ENCODE measurements at places on chromosomes 7 and 10. TPM values are rescaled to one million over a fixed set of nuclear protein-coding genes. Genes with fewer than 3 reads are reported as not detected.

SP4 gene
- 19.0 TPM for total RNA-seq

- DNase-seq, result no peak
Observed at GRCh38 chr10:124588736-124589490, 127.3 kb downstream of the LHPP start.

GRCh38 chr7:24883622-24884013 is 96.4 kb downstream of the OSBPL3 start:
- DNase-seq, result no peak

DNA sequence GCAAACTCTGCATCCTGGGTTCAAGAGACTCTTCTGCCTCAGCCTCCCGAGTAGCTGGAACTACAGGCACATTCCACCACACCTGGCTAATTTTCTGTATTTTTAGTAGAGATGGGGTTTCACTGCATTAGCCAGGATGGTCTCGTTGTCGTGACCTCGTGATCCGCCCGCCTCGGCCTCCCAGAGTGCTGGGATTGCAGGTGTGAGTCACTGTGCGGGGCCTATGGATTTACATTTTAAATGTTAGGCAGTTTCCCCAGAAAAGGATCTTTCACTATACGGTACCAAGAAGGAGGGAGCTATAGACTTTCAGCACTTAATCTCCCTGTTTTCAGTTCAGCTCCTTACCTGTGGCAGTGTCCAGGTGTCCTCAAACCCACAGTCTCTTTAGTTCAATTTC is 50.8 kb downstream of the SIRT1 start:
- no peak for DNase-seq

DNA sequence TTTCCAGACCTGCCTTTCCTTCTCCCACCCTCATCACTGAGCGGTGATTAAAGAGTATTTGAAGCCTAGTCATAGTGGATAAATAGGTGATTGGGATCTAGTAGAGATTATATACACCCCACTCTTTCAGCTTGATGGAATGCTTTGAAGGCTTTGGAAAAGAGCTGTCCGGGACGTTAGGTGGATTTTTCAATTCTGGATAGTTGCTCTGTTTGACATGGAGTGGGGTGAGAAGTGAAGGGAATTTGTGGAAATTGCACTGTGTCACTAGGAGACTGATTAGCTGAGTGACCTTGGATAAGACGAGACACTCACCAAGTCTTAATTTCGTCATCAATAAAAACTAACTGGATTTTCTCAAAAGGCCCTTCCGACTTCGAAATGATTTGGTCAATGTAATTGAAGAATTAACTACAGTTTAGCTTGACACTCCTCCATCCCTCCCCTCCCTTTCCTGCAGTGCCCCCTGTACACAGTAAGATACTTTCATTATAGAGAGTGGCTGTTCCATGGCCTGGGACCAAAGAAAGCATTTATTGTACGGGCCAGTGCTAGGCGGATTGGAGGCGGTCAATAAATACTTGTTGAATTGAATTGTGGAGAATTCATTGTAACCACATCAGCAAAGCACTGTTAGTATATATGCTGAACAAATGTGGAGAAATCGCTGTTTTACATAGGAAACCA is 962 bp downstream of the ZKSCAN1 start:
- no peak for DNase-seq

DNA sequence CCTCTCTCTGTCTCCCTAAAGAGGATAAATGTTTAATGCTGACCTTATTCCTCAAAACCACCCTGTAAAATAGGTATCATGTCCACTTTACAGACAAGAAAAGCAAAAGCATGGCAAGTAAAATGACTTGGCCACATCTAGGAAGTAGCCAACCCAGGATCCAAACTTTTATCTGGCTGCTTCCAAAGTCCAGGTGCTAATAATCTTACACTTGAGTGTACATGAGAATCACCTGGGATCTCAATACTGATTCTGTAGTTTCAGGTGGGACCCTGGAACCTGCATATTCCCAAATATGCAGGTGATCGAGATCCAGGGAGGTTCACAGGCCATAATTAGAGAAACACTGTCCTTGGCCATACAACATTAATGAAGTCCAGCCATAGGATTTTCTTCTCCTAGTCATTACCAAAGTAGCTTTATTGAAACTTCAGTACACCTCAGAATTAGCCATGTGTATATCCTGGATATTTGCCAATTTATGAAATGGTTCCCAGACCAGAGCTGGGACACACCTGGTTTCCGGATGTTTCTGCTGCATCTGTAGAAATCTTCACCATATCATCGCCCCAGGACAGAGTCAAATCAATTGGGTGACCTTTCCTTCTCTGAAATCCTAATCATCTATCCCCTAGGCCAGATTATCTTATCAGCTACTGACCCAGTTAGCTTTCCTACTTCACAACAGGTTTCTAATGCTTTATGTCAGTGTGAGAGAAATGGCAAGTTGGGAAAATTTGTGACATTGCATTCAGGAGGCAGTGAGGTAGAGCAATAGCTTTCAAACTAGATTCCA is 119.1 kb upstream of the KMT2E start:
- no peak for DNase-seq

SPDYE9 gene
- not detected for total RNA-seq

KNDC1 gene
- 0.70 TPM for total RNA-seq

SORCS3 gene
- total RNA-seq, result not detected

GRCh38 chr7:79912213-79912633 is 222.4 kb upstream of the GNAI1 start:
- DNase-seq, result no peak

- no peak for DNase-seq
Observed at GRCh38 chr10:6603142-6604125, 23.4 kb upstream of the PRKCQ start.

ANKRD1 gene
- total RNA-seq, result not detected

GRCh38 chr10:119642556-119643111 is 8.5 kb upstream of the BAG3 start:
- no peak for DNase-seq

GRCh38 chr7:2553831-2554581 is 1.3 kb downstream of the BRAT1 start:
- DNase-seq, result no peak

- DNase-seq, result no peak
Observed at GRCh38 chr7:99644431-99644830, 27.7 kb downstream of the ZSCAN25 start.

DNA sequence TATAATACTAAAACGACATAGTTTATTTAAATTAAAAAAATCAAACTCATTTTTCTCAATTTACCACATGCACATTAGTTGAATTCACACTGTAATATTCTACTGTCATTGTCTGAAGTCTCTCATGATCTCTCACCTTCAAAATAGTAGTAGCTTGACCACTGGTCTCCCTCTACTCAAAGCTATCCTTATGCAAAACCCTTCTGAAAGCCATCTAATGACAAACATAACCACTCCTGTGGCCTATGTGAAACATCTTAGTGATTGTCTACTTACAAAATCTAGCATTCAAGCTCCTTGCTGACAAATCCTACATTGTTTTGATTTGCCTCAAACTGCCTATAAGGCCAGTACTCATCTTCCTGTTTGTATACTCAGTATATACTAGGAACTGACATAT is 606.0 kb upstream of the GHITM start:
- DNase-seq, result no peak

DNA sequence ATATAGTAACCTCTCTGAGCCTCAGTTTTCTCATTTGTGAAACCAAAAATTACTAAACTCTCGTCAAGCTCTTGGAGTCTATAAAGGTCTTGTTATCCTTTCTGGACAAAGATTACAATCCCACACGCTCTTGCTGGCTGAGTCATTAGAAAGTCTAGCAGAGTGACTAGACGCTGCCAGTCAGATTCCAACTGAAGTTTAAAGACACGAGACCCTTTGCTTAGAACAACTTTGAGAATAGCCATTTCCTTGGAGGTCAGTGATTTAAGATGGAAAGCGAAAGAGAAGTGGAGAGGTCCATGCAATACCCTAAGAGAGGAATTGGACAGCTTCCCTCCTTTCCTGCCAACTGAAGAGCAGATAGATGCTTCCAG is 119.5 kb downstream of the APBB1IP start:
- DNase-seq, result no peak

GRCh38 chr10:173741-174140 is 38.5 kb downstream of the ZMYND11 start:
- no peak for DNase-seq

GRCh38 chr7:68321776-68322496 is 1276.3 kb upstream of the AUTS2 start:
- no peak for DNase-seq

GRCh38 chr10:104120903-104121484 is 977 bp upstream of the SFR1 start:
- DNase-seq, result peak; percentile 92

DNA sequence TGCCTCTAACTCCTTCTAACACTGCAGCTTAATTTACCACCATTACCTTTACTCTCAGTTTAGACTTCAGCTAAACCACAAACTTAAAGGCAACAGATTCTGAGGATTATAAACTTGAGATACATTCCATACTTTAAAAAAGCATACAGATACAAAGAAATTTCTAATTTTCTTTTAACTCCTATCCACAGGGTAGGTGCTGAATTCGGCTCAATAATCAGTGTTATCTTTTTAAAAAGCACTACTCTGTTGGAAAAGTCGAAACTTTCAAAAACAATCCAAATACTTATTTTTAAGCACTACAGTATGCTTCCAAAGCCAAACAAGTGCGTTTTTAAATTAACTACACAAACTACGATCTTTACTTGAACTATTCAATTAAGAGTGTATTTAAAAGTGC is 1.0 kb downstream of the SMNDC1 start:
- DNase-seq, result no peak

FAM25C gene
- total RNA-seq, result not detected

DNA sequence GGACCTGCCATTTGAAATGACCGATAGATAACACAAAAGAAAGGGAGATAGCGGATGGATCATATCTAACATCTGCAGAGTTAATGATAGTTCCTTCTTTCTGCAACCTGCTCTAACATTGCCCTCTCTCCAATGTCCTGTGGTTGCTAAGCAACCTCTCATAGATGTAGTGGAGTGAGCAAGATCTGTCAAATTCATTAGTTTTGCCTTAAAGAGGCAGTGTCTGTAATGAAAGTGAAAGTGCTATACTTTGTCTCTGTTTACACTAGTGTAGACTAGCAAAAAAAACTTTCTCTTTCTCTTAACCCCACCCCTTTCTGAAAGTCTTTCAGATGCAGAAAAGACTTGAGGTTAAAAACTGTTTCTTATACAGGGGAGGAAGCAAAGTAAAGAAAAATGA is 1196.9 kb downstream of the SORCS3 start:
- no peak for DNase-seq

DNA sequence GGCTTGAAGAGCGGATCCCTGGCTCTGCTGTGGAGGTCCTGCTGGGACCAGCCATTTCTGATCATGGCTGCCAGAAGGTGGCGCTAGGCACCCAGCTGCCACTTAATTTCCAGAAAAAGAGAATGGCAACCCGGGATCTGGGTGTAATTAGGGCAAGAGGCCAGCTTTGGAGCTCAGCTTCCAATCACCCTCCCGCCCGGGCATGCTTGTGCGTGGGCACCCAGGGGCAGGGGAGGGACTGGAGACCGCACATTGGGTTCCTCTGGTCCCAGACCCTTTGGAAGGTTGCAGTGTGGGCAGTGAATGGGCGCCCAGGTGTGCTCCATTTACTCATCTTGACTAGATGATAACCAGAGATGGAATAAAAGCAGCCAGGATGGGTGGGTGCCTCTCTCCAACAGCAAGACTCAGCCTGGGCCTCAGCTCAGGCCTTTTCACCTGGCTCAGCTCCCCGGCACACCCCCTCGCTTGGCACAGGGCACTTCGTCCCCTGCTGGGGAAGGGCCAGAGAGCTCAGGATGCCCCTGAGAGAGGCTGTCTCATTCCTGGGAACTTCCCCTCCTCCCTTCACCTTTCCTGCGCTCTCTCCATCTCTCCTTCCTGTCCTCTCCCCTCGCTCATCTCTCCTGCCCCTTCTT is 14.7 kb downstream of the FAM241B start:
- peak; percentile 62 for DNase-seq

OR6B1 gene
- not detected for total RNA-seq

- DNase-seq, result no peak
Observed at GRCh38 chr10:118118716-118119115, 72.0 kb upstream of the RAB11FIP2 start.

DNA sequence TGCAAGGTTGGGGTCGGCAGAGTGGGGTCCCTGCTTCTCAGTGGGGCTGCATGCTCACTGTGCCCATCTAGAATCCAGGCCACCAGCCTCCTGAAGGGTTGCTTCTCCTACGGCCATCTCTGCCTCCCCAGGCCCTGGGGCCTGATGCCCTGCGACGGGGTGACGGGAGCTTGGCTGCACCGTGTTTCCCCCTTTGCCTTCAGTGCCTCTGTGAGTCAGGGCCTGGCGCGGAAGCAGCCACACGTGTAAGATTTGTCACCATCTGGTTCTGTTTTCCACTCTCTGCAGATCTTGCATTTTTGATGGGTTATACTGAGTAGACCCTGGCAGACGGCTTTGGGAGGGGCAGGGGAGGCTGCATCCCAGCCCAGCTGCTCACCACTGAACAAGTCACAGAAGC is 7.2 kb downstream of the ADAMTS14 start:
- DNase-seq, result no peak

GRCh38 chr10:122034149-122034756 is 45.3 kb downstream of the TACC2 start:
- no peak for DNase-seq

DNA sequence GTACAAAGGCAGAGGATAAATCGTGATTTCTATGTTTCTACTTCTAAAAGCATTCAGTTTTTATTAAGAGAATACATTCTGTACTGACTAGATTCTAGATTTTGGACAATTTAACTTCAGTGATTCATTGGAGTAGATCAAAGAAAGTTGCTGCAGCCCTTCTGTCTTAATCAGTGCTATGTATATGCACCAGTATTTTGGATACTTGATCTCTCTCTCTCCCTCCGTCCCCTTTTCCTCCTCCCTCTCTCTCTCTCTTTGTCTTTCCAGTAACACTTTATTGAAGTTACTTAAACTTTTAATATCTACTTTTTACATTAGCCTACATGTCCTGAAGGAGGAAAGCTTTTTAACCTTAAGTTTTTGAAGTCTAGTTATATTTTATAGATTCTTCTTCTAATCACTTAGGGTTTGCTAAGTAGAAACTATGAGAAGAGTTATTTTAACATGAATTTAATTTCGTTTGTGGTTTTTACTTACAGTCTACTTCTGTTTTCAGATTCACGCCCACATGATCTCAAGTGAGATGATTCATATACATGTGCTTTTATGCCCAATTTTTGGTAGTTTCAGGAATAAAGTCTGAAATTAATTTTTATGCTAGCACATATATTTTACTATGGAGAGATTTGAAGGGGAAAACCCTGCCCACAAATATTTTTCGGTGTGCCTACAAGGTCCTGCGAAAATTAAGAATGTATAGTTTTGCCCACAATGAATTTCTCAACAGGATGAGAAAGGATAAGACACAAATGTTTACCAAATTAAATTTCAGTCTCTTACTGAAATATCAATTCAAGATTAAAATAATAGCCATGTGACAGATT is 9.1 kb downstream of the MDFIC start:
- no peak for DNase-seq

AMZ1 gene
- total RNA-seq, result 0.94 TPM

- DNase-seq, result no peak
Observed at GRCh38 chr7:70340236-70340635, 742.0 kb downstream of the AUTS2 start.

GRCh38 chr7:90251304-90251635 is 6.3 kb downstream of the CFAP69 start:
- DNase-seq, result no peak

MET gene
- total RNA-seq, result 1.4 TPM

MINDY4 gene
- total RNA-seq, result 1.6 TPM
